Right atrium auricular region (tissue), 2 donors: ENCODE measurements at places on chromosomes 2 and 18. TPM values are rescaled to one million over a fixed set of nuclear protein-coding genes. Genes with fewer than 3 reads are reported as not detected.

GRCh38 chr2:101036562-101036961 is 34.5 kb downstream of the RPL31 start:
- no peak overlapping the region for H3K27ac ChIP-seq
- no peaks in the 10 kb centered on the region for H3K4me1 ChIP-seq
- peaks cover 83% of the 10 kb centered on the region for H3K36me3 ChIP-seq
- no peak overlapping the region for H3K4me3 ChIP-seq
- no peak for DNase-seq

DNA sequence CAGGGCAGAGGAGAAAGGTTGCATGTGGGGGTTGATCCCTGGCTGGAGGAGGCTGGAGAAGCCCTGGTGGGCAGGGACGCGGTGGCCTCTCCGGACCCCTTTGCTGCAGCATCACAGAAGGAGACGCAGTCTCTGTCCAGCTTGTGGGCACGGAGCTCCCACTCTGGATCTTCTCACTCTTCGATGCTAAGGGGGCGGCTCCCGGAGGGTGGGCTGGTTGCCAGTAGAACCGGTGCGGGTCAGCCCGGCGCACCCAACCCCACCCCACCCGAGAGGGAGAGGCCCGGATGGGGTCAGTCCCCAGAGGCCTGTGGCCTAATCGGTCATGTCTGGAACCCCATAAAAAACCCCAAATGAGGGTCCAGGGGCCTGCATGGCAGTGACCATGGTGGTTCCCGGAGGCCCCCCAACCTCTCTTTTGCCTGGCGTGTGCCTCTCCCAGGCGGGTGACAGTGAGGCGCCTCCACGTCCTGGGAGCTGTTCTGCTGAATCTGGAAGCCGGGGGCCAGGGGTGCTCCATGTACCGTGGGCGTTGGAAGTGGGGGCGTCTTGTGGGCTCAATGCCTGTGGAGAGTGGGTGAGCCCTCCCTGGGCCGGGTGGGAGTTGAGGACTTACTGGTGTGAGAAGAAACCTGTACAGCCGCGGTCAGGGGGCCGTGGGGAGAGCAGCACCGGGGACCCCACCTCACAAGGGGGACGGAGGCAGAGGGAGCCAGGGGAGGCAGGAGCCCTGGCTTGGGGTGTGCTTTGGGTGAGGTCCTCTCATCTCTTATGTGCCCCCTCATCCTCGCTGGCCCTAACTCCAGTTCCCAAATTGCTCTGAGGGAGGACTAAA is 79.6 kb downstream of the RTP5 start:
- H3K27me3 ChIP-seq, result no peaks in the 10 kb centered on the region
- no peak overlapping the region for H3K4me3 ChIP-seq
- H3K36me3 ChIP-seq, result no peaks in the 10 kb centered on the region
- H3K4me1 ChIP-seq, result peaks cover 9% of the 10 kb centered on the region

Gene DLX2
- total RNA-seq, result not detected

Gene ACVR2A
- total RNA-seq, result 7.9 TPM

DNA sequence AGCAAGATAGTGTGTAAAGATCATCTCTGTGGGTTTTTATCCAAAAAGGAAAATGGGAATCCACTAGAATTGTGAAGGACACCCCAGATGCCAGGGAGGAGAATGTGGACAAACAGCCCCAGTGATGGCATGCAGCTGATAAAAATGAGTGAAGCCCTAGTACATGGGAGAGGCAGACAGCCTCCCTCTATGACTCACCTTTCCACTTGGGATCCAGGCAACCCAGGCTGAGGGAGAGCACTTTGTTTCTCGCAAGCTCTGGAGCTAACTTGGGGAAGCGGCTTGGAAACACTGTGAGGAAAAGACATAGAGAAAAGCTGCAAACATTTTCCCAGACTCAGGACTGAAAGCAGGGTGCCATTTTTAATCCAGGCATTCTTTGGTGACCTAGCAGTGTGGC is 5.3 kb upstream of the FLACC1 start:
- peaks cover 33% of the 10 kb centered on the region for H3K36me3 ChIP-seq
- H3K4me1 ChIP-seq, result peaks cover 4% of the 10 kb centered on the region
- no peaks in the 10 kb centered on the region for H3K27me3 ChIP-seq
- no peak for DNase-seq

DNA sequence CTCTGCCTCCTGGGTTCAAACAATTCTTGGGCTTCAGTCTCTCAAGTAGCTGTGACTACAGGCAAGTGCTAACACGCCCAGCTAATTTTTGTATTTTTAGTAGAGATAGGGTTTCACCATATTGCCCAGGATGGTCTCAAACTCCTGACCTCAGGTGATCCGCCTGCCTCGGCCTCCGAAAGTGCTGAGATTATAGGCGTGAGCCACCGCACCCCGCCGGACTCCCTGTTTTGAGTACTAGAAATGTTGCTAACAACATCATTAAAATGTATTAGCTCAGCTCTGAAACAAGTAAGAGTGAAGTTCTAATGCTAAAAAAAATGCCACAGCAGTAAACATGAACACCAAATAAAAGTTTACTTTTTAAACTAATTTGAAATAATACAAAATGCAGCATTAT is 937.7 kb downstream of the CPS1 start:
- no peaks in the 10 kb centered on the region for H3K27me3 ChIP-seq
- H3K36me3 ChIP-seq, result no peaks in the 10 kb centered on the region
- no peak for DNase-seq
- H3K4me1 ChIP-seq, result no peaks in the 10 kb centered on the region

DNA sequence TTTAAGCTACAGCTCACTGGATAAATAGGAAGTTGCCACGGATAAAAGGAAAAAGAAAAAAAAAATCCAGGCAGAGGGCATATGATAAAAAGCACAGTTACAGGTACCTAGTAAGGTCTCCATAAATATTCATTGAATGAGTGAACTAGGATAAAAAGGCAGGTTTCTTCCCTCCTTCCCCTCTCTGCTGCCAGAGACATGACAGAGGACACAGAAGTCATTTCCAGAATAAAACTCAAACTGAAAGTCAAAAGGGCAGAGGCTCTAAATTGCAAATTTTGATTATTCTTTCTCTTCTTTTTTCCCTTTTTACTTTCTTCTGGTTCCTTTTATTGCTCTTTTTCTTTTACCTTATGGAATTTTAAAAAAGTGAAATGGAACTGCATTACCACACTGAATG is 7.7 kb downstream of the CD302 start:
- H3K4me3 ChIP-seq, result no peak overlapping the region
- H3K27ac ChIP-seq, result no peak overlapping the region
- no peaks in the 10 kb centered on the region for H3K27me3 ChIP-seq

Gene AGXT
- not detected for total RNA-seq

DNA sequence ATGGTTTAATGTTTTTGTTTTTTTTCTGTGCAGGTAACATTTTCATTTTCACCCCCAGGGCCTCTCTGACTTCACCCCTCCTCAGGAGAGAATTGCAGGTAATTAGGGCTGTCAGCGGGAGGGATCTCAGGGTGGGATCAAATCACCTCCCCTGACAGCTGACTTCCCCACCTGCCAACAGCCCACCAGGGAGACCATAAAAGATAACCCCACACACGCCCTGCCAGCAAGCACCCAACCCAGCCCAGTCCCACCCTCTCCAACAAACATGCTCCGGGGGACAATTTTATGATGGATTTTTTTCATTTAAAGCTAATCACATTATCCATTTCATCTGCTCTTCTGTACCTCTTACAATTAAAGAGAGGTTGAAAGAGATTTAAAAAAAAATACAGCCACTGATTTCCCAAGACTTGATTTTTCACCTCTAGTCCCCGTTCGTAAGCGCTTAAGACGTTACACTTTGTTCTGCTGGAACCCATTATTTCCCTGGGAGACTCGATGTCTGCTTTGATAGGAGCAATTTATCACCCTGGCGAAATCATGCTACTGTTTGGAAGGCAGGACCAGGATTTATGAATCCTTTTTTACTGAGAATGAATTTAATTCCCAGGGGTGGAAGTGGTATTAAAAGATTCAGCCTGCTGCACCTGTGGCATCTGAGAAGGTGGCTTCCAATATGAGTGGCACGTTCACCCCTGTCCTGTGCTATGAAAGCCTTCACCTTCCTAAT is 232.9 kb upstream of the ID2 start:
- no peaks in the 10 kb centered on the region for H3K36me3 ChIP-seq
- H3K4me3 ChIP-seq, result no peak overlapping the region

GRCh38 chr2:154425994-154426393 is 272.5 kb upstream of the KCNJ3 start:
- no peaks in the 10 kb centered on the region for H3K27me3 ChIP-seq
- DNase-seq, result no peak
- H3K27ac ChIP-seq, result no peak overlapping the region
- H3K4me1 ChIP-seq, result no peaks in the 10 kb centered on the region
- no peak overlapping the region for H3K4me3 ChIP-seq

DNA sequence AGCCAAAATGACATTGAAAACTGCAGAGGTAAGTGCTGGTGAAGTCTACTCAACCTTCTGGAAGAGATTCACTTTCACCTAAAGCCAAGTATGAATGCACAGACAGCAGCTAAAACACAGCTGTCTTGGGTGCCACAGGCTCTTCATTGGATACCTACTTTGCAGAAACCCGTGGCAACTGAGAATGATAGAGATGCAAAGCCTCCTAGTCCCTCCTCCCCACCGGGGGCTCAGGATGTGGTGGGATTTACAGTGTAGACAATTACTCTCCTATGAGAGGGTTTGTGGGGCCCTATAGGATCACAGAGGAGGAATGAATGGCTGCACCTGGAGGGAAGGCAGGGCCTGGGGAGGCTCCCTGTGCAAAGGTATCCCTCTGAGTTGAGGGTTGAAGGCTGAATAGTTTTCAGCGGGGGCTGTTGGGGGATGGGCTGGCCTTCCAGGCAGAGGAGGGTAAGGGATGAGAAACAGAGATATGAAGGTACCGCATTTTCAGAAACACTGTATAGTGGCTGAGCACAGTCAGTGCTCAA is 131.6 kb downstream of the RNF144A start:
- H3K27ac ChIP-seq, result no peak overlapping the region
- no peaks in the 10 kb centered on the region for H3K36me3 ChIP-seq
- H3K4me1 ChIP-seq, result no peaks in the 10 kb centered on the region
- H3K4me3 ChIP-seq, result no peak overlapping the region
- no peaks in the 10 kb centered on the region for H3K27me3 ChIP-seq
